ENCODE measurements at places on chromosomes 2 and 18.

GRCh38 chr2:211417544-211417943 lies 861.1 kb downstream of the CPS1 start:
- no peak for DNase-seq

- no peak for DNase-seq
Measured at GRCh38 chr18:10951631-10952544, 197.5 kb downstream of the PIEZO2 start.

GRCh38 chr2:239376351-239376750 lies 24.5 kb downstream of the HDAC4 start:
- DNase-seq: no peak

DNA sequence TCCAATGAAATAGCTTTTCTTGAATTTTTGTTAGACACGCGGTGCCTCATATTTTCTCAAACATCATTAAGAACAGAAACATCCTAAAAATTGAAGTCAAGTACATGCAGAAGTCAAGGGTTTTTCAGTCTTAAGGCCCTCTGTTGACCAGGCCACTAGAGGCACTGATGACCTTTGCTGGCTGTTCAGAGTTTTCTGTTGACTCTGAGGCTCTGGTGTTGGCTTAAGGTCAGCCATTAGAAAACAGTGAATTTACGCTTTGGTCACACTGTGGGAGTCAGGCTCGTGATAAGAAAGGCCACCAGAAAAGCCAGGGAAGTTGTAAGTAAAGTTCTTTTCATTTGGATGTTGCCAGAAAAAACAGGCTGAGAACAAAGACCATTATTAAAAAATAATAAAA lies 5.8 kb upstream of the UPP2 start:
- DNase-seq: no peak

- no peak for DNase-seq
Measured at GRCh38 chr2:8632755-8633154, 49.1 kb upstream of the ID2 start.

DNA sequence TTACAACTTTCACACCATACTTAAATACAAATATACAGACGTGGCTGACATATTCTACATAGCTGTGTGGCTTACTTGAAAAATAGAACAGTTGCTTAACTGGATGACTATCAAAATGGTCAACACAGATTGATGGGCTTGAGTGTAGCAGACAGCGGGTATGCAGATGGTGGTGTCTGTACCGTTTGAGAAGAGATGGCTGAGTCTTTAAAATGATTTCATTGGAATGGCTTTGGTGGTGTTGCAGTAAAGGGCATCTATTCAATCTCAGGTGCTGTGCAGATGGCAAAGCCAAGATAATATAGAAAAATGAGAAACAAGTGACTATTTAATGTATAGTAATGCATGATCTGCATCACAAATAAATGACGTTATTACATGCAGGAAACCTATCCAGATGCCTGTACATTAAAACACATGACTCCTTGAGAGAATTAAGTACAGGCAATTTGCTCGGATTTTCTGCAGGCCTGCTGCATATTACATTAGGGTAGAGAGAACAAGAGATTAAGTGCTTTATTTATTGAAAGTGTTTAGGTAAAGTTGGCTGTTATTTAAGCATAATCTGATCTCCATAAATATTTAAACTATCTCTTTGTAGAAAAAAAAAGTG lies 68.5 kb downstream of the AGPS start:
- DNase-seq: no peak

- DNase-seq: no peak
Measured at GRCh38 chr2:84495539-84496146, 20.7 kb upstream of the DNAH6 start.

- no peak for DNase-seq
Measured at GRCh38 chr2:124437811-124438210, 412.7 kb downstream of the CNTNAP5 start.

DNA sequence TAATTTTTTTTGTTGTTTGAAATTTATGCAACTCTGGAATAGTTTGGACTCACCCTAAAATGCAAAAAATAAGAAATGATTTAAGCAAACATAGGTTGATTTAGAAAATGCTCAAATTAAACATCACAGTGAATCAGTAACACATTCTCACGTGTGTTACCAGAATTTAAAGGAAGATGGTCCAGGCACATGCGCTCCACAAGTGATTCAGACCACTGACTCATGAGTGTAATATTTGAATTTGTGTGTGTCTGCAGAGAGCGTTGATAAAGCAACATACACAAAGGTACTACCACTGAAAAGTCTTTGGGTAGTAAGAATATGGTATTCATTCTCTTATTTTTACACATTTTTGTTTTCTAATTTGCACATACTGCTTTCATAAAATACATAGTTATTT lies 7.9 kb downstream of the SS18 start:
- DNase-seq: no peak

GRCh38 chr18:44197832-44198611 lies 482.7 kb upstream of the SETBP1 start:
- DNase-seq: no peak

- DNase-seq: no peak
Measured at GRCh38 chr18:8348051-8348720, 261.1 kb upstream of the RAB12 start.

- DNase-seq: no peak
Measured at GRCh38 chr2:216690456-216690852, 4.9 kb downstream of the IGFBP5 start.

DNA sequence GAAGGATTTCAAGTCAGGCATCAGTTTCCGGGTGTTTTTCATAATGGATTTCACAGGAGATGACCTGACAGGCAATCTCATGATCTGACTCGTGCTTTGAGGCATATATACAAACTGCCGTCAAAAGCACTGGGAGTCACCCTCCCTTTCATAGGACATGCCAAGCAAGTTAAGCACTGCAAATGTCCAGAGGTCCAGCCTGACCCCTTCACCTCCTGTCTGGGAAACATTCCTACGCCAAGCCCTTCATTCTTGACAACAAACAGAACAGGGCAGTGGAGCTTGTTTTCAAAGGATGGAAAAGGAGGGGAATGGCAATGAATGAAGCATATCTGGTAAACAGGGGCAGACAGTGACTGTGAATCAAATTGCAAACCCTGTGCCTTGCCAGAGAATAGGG lies 963.6 kb downstream of the BCL11A start:
- no peak for DNase-seq

- peak; percentile 30 for DNase-seq
Measured at GRCh38 chr2:854460-854859, 96.2 kb upstream of the SNTG2 start.

- no peak for DNase-seq
Measured at GRCh38 chr2:60359569-60359968, 193.9 kb downstream of the BCL11A start.

- no peak for DNase-seq
Measured at GRCh38 chr2:24380820-24381219, 20.5 kb upstream of the ITSN2 start.

DNA sequence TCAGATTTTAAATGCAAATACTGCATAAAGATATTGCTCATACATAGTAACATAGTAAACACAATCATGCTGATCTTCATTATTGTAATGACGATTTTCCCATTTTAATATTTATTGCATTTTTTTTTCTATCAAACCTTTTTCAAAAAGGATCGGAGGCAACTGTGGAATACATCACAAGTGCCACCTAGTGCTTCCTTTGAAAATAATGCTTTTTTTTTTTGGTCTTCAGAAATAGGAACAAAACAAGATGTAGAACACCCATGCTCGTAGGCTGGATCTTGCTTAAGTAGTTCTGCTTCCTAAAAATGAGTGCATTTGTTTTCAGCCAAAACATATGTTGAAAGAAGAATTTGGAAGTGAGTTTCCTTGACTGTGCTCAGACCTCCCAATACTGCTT lies 35.7 kb upstream of the GPR155 start:
- no peak for DNase-seq

- DNase-seq: no peak
Measured at GRCh38 chr2:45904946-45905631, 253.6 kb downstream of the PRKCE start.

DNA sequence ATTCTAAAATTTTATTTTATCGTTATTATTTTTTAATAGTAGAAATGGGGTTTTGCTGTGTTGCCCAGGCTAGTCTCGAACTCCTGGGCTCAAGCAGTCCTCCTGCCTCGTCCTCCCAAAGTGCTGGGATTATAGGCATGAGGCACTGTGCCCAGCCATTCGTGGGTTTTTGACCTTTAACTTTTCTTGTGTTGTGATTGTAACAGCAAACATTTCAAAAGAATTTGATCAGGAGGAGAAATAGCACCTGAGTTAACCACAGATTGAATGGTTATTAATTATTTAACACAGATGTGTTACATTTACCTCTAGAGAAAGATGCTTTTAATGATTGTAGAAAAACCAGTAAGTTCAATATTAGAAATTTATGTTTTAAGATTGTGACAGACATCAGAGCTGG lies 132.0 kb downstream of the HAUS1 start:
- no peak for DNase-seq

GRCh38 chr2:11652553-11652952 lies 17.4 kb downstream of the NTSR2 start:
- no peak for DNase-seq

- no peak for DNase-seq
Measured at GRCh38 chr2:139864821-139865302, 1084.7 kb upstream of the NXPH2 start.

- DNase-seq: no peak
Measured at GRCh38 chr2:235723811-235724465, 230.1 kb downstream of the AGAP1 start.

DNA sequence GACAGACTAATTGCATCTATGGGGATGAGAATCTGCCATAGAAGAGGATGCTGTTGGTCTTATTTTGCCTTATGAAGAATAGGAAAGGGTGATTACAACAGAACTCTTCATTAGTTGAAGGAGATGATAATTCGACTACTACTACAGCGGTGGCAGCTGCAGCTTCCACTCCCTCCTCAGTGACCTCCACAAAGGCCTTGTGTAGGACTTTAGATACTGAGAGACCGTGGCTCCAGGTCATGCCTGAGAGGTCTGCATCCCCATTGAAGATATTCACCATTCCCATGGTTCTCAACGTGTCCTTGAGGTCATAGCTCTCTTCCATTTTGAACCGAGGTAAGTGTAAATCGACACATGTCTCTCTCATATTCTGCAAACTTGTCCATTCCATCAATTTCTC lies 6.4 kb downstream of the SERPINB4 start:
- DNase-seq: no peak

DNA sequence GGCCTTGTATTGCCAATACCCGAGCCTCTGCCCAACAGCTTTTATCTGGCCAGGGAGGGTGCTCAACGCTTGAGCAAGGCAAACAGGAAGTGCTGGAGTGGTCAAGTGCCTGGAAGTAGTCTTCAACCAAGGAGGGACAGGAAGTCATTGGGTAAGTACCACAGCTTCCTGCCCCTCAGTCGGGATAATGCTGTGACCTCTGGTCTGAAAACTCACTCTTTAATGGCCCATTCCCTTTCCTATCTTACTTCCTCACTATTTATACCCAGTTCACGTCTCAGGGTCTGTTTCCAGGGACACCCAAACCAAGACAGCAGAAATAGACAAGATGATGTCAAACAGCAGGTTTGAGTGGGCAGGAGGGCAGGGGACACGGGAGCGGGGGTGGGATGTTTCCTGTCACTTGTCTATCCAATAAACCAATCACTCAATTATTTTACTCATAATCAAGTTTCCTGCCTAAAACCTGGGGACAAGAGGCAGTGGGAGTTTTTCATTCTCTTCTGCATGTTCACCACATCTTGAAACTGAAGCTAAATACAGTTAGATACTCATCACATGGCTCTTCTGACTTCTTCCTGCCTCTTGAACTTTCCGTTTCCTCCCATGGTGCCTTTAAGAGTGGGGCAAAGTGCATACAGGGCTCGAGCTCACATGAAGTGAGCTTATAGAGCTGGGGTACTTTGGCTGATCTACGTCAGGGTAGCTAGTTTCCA lies 68.9 kb upstream of the CAB39 start:
- DNase-seq: no peak

DNA sequence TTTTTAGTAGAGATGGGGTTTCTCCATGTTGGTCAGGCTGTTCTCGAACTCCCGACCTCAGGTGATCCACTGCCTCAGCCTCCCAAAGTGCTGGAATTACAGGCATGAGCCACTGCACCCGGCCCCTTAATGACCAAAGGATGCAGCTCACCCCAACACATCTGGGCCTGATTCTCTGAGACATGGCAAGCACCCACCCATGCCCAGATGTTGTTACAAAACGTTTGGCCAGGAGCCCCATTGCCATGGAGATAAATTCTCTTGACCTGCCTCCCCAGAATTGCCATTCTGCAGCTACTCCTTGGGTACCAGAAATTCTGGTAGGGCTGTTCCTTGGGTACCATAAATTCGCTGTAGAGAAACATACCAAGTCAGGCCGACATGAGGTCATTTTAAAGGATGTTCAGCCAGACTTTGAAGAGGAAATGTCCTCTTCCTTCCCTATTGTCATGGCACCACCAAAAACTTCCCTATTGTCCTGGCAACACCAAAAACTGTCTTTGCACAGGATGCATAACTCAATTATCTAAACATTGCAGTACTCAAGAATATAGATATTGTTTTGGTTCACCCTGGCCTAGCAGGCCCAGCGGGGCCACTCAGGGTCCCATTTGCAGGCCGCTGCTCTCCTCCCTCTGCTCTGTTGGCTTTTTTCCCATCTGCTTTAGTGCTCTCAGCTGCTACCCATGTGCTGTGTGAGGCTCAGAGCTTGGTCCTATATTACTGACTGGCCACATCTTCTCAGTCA lies 160.9 kb upstream of the TTC39C start:
- no peak for DNase-seq

DNA sequence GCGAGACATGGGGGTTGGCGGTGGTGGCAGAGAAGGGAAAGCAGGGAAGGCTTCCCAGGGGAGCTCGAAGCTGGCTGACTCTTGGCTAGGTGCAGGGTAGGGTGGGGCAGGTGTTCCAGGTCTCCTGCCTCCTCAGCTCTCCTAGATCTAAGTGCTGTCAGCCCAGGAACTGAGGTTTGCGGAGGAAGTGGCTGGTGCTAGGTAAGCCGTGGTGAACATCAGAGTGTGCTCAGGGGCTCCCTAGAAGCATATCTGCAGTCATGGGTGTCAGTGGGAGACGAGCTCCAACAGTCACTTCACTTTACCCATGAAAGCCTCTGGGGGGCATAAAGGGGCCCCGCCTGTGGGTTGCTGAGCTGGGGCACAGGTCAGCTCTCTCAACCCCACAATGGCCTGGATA lies 34.1 kb downstream of the ARHGEF4 start:
- no peak for DNase-seq

- no peak for DNase-seq
Measured at GRCh38 chr2:56170504-56170903, 13.3 kb upstream of the CCDC85A start.

- no peak for DNase-seq
Measured at GRCh38 chr2:71423817-71424420, 29.4 kb upstream of the DYSF start.

DNA sequence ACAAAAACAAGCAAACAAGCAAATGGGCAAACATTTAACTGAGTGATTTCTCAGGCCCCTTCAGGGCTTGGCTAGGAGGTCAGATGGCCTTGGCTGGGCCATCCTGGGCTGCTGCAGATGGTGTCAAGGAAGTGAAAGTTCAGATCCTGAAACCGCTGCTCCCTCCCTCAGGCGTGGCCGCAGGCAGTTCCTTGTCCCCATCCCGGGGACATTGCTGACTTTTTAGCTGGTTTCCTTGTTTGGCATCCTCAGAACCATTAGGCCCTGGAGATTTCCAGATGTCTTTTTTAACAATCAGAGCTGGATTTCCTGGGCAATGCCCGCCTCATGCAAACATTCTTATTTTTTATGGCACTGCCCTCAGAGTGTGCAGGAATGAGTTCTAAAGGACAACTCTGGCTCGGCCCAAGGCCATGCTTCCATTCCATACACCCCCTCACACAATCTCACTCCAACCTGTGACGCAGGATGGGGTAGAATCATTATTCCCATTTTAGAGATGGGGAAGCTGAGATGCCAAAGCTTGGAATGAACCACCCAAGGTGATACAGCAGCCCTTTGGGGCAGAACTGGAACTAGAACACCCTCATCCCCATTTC lies 86.1 kb upstream of the ZCCHC2 start:
- no peak for DNase-seq

All from stimulated activated CD8-positive, alpha-beta memory T cell treated with anti-CD3 and anti-CD28 coated beads, Interleukin-2, amount 100 ng/mL, for 48 hours (primary cell).